ENCODE measurements at places on chromosomes 16 and 17. TPM values are rescaled to one million over a fixed set of nuclear protein-coding genes. Genes with fewer than 3 reads are reported as not detected.

HSPB9 gene
- not detected for total RNA-seq

FBXL16 gene
- under 0.01 TPM for total RNA-seq

OR1A1 gene
- total RNA-seq, result not detected

CDIPT gene
- total RNA-seq, result 81.8 TPM

SLC5A10 gene
- not detected for total RNA-seq

TMEM98 gene
- 121 TPM for total RNA-seq

PDE6G gene
- 0.54 TPM for total RNA-seq

KRTAP4-1 gene
- total RNA-seq, result not detected

TMEM235 gene
- total RNA-seq, result not detected

NPIPA3 gene
- total RNA-seq, result 0.22 TPM

SBK1 gene
- not detected for total RNA-seq

GRIN2A gene
- under 0.01 TPM for total RNA-seq

CCL14 gene
- not detected for total RNA-seq

SMIM36 gene
- total RNA-seq, result not detected

ASPA gene
- 0.26 TPM for total RNA-seq

C16orf92 gene
- not detected for total RNA-seq

SPNS2 gene
- 1.3 TPM for total RNA-seq

GCGR gene
- total RNA-seq, result not detected

RNF166 gene
- total RNA-seq, result 10.8 TPM

NOTUM gene
- total RNA-seq, result not detected

STX8 gene
- 84.1 TPM for total RNA-seq

TBC1D3G gene
- not detected for total RNA-seq

NAA38 gene
- 34.7 TPM for total RNA-seq

CNGB1 gene
- not detected for total RNA-seq

TLCD1 gene
- 4.6 TPM for total RNA-seq

AURKB gene
- 11.1 TPM for total RNA-seq

INTS2 gene
- 16.2 TPM for total RNA-seq

LRRC59 gene
- total RNA-seq, result 158 TPM

HEXIM1 gene
- total RNA-seq, result 13.4 TPM

NPW gene
- 0.39 TPM for total RNA-seq

ALOX15B gene
- total RNA-seq, result 0.32 TPM

METRNL gene
- 242 TPM for total RNA-seq

CDRT15 gene
- total RNA-seq, result not detected

IGFBP4 gene
- total RNA-seq, result 1,032 TPM
